SK-N-DZ (cell line): ENCODE measurements at places on chromosomes 1 and 21.

GRCh38 chr1:236465959-236466303 is 57.9 kb upstream of the LGALS8 start:
- DNase-seq, result no peak

DNA sequence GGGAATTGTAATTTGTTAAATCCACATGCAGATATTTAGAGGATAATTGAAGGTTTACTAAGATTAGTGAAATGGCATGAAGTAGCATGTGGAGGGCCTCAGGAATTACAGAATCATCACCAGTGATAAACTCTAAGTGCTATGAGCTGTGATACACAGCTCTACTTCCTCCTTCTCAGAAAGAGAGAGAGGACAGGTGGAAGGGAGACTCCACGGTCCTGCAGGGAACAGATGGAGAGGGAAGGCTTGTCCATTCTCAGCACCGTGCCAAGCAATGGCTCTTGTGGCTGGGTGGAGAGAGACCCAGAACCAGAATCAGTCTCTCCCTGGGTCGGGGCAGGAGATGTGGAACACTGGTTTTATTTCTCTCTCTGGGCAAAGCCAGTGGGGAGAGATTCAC is 27.8 kb upstream of the LYPD8 start:
- DNase-seq, result no peak

- DNase-seq, result no peak
Measured at GRCh38 chr1:184945029-184945428, 29.3 kb downstream of the NIBAN1 start.

GRCh38 chr1:227134686-227135314 is 183.5 kb downstream of the CDC42BPA start:
- no peak for DNase-seq

- peak; percentile 78 for DNase-seq
Measured at GRCh38 chr1:98098473-98098872, 177.6 kb upstream of the DPYD start.

GRCh38 chr1:52032785-52033131 is 852 bp downstream of the KTI12 start:
- no peak for DNase-seq

DNA sequence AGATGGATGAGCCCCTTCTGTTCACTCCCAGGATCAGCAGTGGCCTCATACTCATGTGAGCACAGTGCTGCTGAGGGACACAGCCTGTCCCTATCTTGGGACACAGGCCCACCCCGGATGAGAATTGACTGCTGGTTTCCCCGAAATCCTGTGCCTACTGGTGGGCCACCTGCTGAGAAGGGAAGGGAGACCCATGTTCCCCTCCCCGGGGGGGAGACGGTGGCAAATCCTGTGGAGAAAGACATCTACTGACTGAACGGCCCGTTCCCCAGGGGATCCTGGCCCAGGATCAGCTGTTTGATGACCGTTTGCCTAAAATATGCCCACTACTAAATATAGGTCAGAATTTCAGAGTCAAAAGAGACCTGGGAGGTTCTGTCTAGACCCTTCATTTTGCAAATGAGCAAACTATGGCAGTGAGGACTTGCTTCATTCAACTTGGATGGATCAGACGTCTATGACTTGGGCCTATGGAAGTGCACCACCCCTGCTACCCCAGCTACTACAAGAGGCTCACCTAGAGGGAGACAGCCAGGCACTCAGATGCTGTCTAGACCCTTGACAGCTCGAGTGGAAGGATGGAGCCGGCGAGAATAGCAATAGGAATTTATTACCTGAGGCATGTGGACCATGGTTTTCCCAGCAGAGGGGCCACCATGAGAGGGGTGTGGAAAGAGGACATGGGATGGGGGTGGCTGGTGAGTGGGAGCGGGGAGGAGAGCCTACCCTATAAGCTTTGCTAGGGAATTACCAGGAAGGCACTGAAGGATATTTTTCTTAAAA is 15.6 kb upstream of the THEMIS2 start:
- no peak for DNase-seq

GRCh38 chr21:29074007-29074376 is 544 bp upstream of the CCT8 start:
- no peak for DNase-seq
